ENCODE measurements at places on chromosomes 2 and 18. TPM values are rescaled to one million over a fixed set of nuclear protein-coding genes. Genes with fewer than 3 reads are reported as not detected.

SERPINB4 gene
- total RNA-seq: not detected

PUM2 gene
- total RNA-seq: 107 TPM

ASPRV1 gene
- total RNA-seq: 3.4 TPM

INHA gene
- 0.58 TPM for total RNA-seq

ONECUT2 gene
- total RNA-seq: 0.06 TPM

IHH gene
- 1.5 TPM for total RNA-seq

FEZ2 gene
- total RNA-seq: 54.9 TPM

KCNF1 gene
- 0.70 TPM for total RNA-seq

ILKAP gene
- total RNA-seq: 42.4 TPM

KATNAL2 gene
- 8.3 TPM for total RNA-seq

SNORC gene
- 0.93 TPM for total RNA-seq

GREB1 gene
- 18.3 TPM for total RNA-seq

L3MBTL4 gene
- 10.7 TPM for total RNA-seq

FOXI3 gene
- total RNA-seq: 0.06 TPM

RNU2-63P gene
- 29.7 TPM for total RNA-seq

SIX2 gene
- total RNA-seq: 10.7 TPM

RAB12 gene
- total RNA-seq: 51.3 TPM

All from metanephros (tissue), 2 donors.